Vagina (tissue), 2 donors: ENCODE measurements at places on chromosomes 5 and 9.

DNA sequence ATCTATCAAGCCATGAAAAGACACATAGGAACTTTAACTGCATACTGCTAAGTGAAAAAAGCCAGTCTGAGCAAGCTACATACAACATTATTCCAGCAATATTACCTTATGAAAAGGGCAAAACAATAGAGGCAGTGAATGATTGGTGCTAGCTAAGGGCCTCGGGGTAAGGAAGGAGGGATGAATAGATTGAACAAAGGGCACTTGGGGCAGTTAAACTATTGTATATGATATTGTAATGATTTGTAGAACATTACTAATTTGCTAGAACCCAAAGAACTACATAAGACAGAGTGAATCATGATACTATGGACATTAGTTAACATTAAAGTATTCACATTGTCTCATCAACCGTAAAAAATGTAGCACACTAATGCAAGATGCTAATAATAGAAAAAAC is 218.3 kb downstream of the FBXO4 start:
- no peaks in the 10 kb centered on the region for H3K36me3 ChIP-seq
- no peak for DNase-seq
- H3K4me3 ChIP-seq, result no peak overlapping the region

DNA sequence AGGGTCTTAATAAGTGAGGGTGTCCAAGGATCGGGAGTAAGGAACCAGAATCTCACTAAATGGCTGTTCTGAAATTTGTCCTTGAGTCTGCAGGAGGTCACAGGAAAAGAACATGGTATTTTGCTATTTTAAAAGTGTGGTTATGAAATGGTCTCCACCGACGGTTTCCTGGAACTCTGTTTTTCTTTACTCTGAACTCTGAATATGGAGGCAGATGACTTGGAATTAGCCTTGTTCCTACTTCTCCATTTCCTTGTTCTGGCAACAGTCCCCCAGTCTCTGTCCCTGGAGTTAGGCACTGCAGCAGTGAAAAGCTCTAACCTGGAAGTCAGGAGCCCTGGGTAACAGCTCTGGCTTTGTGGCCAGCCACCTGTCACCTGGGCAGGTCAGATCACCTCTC is 46.6 kb upstream of the C5orf58 start:
- H3K27me3 ChIP-seq, result no peaks in the 10 kb centered on the region
- H3K27ac ChIP-seq, result no peak overlapping the region
- no peaks in the 10 kb centered on the region for H3K4me1 ChIP-seq
- no peak overlapping the region for H3K4me3 ChIP-seq
- no peaks in the 10 kb centered on the region for H3K36me3 ChIP-seq

DNA sequence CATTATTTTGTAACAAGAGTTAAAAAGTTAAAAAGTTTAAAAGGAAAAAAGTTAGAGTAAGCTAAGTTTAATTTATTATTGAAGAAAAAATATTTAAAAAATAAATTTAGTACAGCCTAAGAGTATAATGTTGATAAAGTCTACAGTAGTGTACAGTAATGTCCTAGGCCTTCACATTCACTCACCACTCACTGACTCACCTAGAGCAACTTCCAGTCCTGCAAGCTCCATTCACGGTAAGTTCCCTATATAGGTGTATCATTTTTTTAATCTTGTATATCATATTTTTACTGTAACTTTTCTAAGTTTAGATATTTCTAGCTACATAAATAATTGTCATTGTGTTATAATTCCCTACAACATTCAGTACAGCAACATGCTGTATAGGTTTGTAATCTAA is 69.4 kb upstream of the PANK3 start:
- no peak overlapping the region for H3K27ac ChIP-seq
- H3K36me3 ChIP-seq, result no peaks in the 10 kb centered on the region
- no peaks in the 10 kb centered on the region for H3K27me3 ChIP-seq
- peaks cover 3% of the 10 kb centered on the region for H3K4me1 ChIP-seq

DNA sequence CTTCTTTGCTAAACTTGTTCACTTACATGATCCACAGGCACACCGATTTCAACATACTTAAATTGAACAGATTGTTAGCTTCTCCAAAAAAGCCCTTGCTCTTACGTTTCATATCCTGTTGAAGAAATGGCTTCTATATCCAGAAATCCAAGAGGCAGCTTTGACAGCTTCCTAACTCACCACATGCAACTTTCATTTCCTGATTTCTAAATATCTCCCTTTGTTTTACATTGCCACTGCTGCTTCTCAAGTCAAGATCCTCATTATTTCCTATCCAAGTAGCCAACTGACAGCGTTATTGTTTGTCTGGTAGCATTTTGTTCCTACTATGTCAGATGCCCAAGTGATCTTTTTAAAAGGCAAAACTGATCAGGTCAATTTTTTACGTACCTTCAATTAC is 913.2 kb upstream of the TYRP1 start:
- H3K4me3 ChIP-seq, result no peak overlapping the region
- no peaks in the 10 kb centered on the region for H3K36me3 ChIP-seq
- DNase-seq, result no peak
- no peaks in the 10 kb centered on the region for H3K4me1 ChIP-seq
- H3K27ac ChIP-seq, result no peak overlapping the region

DNA sequence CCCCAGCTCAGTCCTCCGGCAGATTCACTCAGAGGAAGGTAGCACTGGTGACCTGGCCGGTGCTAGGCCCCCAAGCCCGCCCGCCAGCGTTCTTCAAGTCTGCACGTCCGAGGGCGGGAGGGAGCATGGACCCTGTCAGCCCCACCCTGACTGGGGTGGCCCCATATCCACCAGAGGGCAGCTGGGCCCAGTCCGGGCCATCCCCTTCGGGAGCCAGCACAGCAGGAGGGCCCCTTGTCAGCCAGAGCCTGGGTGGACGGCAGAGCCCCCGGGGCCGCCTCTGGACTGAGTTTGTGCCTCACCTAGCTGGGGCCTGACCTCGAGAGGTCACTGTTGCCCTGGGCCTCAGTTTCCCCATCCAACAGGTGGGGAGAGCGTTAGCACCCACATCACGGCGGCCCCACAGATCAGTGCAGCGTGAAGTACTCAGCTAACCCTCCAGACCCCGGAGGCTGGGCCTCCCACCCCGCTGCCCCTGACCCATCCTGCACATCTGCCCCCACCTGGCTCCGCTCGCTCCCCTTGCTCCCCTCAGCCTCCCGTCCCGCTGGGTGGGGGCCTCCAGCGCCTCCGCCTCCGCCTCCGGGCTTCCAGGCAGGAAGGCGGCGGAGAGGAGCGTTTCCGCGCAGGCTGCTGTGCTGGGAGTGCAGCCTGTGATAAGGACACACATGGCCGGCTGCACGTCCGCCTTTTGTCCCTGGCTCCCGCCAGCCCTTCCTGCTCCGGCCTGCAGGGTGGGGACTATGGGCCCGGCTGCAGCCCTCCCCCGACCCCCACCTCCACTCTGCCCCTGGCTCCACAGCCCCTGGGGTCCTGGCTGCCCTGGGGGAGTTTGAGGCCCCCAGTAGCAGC is 16.6 kb upstream of the EGFL7 start:
- H3K27me3 ChIP-seq, result no peaks in the 10 kb centered on the region
- peak overlapping the region; percentile 25 for H3K4me3 ChIP-seq
- H3K27ac ChIP-seq, result no peak overlapping the region
- H3K4me1 ChIP-seq, result peaks cover 13% of the 10 kb centered on the region

- H3K27me3 ChIP-seq, result no peaks in the 10 kb centered on the region
- H3K36me3 ChIP-seq, result no peaks in the 10 kb centered on the region
- no peak overlapping the region for H3K27ac ChIP-seq
- no peak overlapping the region for H3K4me3 ChIP-seq
- no peaks in the 10 kb centered on the region for H3K4me1 ChIP-seq
- no peak for DNase-seq
Measured at GRCh38 chr9:13009871-13010270, 235.1 kb downstream of the LURAP1L start.

- H3K27me3 ChIP-seq, result no peaks in the 10 kb centered on the region
- no peaks in the 10 kb centered on the region for H3K36me3 ChIP-seq
- peak overlapping the region; percentile 30 for H3K27ac ChIP-seq
- no peak for DNase-seq
- H3K4me1 ChIP-seq, result peaks cover 35% of the 10 kb centered on the region
Measured at GRCh38 chr5:34706084-34706483, 50.0 kb downstream of the RAI14 start.

DNA sequence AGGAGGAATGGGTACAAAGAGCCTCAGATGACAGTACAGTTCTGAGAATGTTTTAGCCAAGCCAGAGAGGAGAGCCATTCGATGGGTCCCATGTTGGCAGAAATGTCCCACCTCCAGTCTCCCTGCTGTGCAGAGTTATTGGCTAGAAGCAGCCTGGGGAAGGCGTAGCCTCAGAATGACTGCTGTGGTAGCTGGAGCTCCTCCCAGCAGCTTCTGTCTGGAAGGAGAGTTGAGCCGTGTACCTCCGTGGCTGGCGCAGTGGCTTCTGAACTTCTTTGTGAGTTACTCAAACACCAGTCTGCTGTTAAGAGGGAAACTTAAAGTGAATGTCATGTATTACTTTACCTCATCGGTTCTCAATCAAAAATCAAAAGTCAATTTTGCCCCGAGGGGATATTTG is 193.3 kb upstream of the SNX2 start:
- no peaks in the 10 kb centered on the region for H3K4me1 ChIP-seq
- H3K4me3 ChIP-seq, result no peak overlapping the region
- no peaks in the 10 kb centered on the region for H3K27me3 ChIP-seq
- no peak for DNase-seq

DNA sequence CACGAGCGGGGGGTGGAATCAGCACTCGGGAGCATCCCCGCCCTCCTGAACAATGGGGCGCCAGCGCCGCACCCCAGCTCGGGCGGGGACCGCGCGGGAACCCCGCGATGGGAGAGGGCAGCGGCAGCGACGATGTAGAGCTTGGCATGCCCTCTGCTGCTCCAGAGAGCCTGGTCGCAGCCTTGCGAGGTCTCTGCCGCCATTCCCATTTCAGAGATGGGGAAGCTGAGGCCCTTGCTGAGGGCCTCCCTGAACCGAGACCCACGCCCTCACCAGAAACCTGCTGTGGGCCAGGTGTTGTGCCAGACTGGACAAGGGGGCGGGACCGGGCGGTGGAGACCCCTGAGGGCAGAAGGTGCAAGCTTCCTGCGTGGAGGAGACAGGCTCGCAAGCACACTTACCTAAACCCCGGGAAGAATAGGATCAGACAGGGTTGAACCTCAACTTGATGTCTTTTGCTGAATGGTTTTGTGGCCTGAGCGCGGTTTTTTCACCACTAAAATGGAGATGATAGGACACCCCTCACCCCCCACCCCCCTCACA is 647 bp upstream of the MEGF9 start:
- peaks cover 47% of the 10 kb centered on the region for H3K4me1 ChIP-seq
- no peaks in the 10 kb centered on the region for H3K36me3 ChIP-seq
- H3K27ac ChIP-seq, result peak overlapping the region; percentile 80
- no peaks in the 10 kb centered on the region for H3K27me3 ChIP-seq

GRCh38 chr5:1032011-1032410 is 23.4 kb downstream of the NKD2 start:
- H3K27me3 ChIP-seq, result no peaks in the 10 kb centered on the region
- no peaks in the 10 kb centered on the region for H3K36me3 ChIP-seq
- H3K27ac ChIP-seq, result no peak overlapping the region
- no peak for DNase-seq

GRCh38 chr5:179764056-179764455 is 29.7 kb upstream of the LTC4S start:
- DNase-seq, result no peak
- peaks cover 73% of the 10 kb centered on the region for H3K4me1 ChIP-seq
- no peaks in the 10 kb centered on the region for H3K27me3 ChIP-seq
- H3K27ac ChIP-seq, result peak overlapping the region; percentile 38

- H3K27ac ChIP-seq, result no peak overlapping the region
- no peak for DNase-seq
- H3K36me3 ChIP-seq, result no peaks in the 10 kb centered on the region
- H3K4me1 ChIP-seq, result peaks cover 7% of the 10 kb centered on the region
- no peak overlapping the region for H3K4me3 ChIP-seq
Measured at GRCh38 chr5:56449071-56449640, 216.0 kb upstream of the ANKRD55 start.

- H3K4me3 ChIP-seq, result no peak overlapping the region
- DNase-seq, result no peak
- H3K27me3 ChIP-seq, result no peaks in the 10 kb centered on the region
- H3K4me1 ChIP-seq, result peaks cover 34% of the 10 kb centered on the region
- H3K27ac ChIP-seq, result peak overlapping the region; percentile 74
- H3K36me3 ChIP-seq, result no peaks in the 10 kb centered on the region
Measured at GRCh38 chr5:172740428-172741205, 30.4 kb downstream of the DUSP1 start.

DNA sequence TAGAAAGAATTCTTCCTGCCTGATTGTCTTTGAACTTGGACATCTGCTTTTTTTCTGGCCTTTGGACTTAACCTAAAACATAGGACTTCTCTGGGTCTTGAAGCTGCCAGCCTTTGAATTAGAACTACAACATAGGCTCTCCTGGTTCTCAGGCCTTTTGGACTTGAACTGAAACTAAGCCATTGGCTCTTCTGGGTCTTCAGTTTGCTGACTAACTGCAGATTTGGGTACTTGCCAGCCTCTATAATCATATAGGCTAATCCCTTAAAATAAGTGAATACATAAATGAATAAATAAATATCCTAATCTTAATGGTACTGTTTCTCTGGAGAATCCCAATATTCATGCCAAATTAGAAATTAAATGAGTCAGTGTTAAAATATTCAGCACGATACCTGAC is 473.4 kb upstream of the PAPPA start:
- no peak overlapping the region for H3K27ac ChIP-seq
- no peaks in the 10 kb centered on the region for H3K27me3 ChIP-seq
- no peaks in the 10 kb centered on the region for H3K4me1 ChIP-seq
- no peak for DNase-seq
- no peaks in the 10 kb centered on the region for H3K36me3 ChIP-seq

- H3K27me3 ChIP-seq, result no peaks in the 10 kb centered on the region
- H3K36me3 ChIP-seq, result no peaks in the 10 kb centered on the region
- DNase-seq, result no peak
- no peak overlapping the region for H3K4me3 ChIP-seq
- H3K27ac ChIP-seq, result peak overlapping the region; percentile 38
Measured at GRCh38 chr9:114259798-114260523, 62.9 kb upstream of the ORM1 start.

- H3K36me3 ChIP-seq, result no peaks in the 10 kb centered on the region
- DNase-seq, result no peak
- H3K4me3 ChIP-seq, result no peak overlapping the region
- no peaks in the 10 kb centered on the region for H3K27me3 ChIP-seq
- H3K27ac ChIP-seq, result no peak overlapping the region
Measured at GRCh38 chr5:145683431-145683830, 151.7 kb downstream of the PRELID2 start.

- H3K4me1 ChIP-seq, result peaks cover 47% of the 10 kb centered on the region
- DNase-seq, result no peak
- H3K36me3 ChIP-seq, result no peaks in the 10 kb centered on the region
- no peaks in the 10 kb centered on the region for H3K27me3 ChIP-seq
- no peak overlapping the region for H3K27ac ChIP-seq
Measured at GRCh38 chr5:157558041-157558595, 17.5 kb downstream of the ADAM19 start.

GRCh38 chr9:107059220-107059619 is 196.3 kb downstream of the ZNF462 start:
- no peaks in the 10 kb centered on the region for H3K36me3 ChIP-seq
- no peak overlapping the region for H3K4me3 ChIP-seq
- DNase-seq, result no peak
- no peaks in the 10 kb centered on the region for H3K4me1 ChIP-seq

DNA sequence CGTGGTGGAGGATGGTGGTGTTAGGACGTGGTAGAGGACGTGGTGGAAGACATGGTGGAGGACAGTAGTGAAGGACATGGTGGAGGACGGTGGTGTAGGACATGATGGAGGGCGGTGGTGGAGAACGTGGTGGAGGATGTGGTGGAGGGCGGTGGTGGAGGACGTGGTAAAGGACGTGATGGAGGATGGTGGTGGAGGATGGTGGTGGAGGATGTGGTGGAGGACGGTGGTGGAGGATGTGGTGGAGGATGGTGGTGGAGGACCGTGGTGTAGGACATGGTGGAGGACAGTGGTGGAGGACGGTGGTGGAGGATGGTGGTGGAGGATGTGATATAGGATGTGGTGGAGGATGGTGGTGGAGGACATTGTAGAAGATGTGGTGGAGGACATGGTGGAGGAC is 67.6 kb downstream of the S1PR3 start:
- H3K27me3 ChIP-seq, result no peaks in the 10 kb centered on the region
- DNase-seq, result peak; percentile 65
- no peak overlapping the region for H3K27ac ChIP-seq
- no peaks in the 10 kb centered on the region for H3K4me1 ChIP-seq
- no peak overlapping the region for H3K4me3 ChIP-seq
